ENCODE measurements at places on chromosomes 2 and 18.

DNA sequence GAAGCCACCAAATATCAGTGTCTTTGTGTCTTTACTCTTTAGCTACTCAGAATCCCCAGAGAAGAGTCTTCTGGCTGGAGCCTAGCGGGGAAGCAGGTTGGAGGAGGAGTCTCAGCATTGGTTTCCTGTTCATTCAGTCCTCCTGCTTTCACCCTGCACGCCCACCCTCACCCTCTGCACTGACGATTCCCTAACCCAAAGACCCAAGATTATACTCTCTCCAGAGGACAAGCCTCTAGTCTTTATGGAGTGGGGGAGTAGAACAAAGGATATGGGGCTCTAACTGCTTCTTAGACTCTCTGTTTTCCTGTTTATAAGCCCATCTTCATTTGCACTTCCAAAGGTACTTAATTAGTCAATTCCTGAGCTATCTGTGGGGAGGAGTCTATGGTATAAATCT is 338.8 kb downstream of the AGPS start:
- no peak for DNase-seq

- no peak for DNase-seq
These were observed 175.9 kb downstream of the DYSF start for GRCh38 chr2:71629273-71629672.

GRCh38 chr2:239663364-239663924 is 262.6 kb upstream of the HDAC4 start:
- no peak for DNase-seq

DNA sequence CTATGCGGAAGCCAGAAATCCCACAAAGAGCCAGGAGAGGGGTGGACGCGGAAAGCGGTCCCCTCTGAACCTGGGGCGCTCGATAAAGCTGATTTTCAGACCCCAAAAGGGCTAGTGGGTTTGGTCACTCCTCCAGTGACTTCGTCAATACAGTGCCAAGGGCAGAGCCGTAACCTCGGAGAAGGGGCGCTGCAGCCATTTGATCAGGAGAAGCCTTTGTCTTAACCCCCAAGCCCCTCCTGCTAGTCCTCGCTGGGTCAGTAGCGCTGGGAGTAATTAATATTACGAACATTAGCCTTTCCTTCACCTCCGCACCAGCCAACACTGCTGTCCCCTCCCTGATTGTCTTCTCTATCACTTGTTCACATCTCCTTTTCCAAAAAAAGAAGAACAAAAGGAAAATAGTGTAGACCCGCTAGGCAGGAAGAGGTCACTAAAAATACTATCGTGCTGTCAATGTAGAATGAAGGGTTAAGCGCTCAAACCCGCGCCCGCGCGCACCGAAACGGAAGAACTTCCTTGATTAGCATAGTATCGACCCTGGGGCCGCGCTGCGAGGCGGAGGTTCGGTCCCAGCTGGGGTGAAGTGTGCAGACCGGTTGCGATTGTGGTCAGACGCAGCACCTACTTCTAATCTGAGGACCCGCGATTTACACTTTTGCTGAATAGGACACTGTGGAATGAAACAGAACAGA is 63.2 kb upstream of the MAPRE2 start:
- DNase-seq, result no peak

GRCh38 chr2:25794544-25795276 is 83.6 kb downstream of the ASXL2 start:
- no peak for DNase-seq

DNA sequence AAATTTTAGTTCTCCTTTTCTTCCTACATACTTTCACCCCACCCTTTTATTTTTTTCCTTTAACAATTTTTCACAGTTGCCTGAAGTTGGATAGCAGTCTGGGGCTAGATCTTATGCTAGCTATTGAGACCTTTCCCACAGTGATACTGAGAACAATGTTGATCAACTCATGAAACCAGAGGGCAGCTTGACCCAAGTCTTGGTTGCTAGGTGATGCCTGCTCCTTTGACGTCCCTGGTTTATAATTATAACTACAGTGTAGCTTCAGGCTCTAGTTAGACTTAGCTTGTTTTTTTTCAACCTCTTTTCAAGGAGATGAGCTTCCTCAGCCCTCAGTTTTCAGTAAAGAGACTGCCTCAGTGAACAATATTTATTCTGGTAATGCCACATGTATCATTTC is 648.5 kb downstream of the IRS1 start:
- DNase-seq, result no peak

- DNase-seq, result no peak
These were observed 240.8 kb downstream of the BCL11A start for GRCh38 chr2:60312618-60313017.

GRCh38 chr2:151851761-151852160 is 23.5 kb upstream of the ARL5A start:
- DNase-seq, result no peak

DNA sequence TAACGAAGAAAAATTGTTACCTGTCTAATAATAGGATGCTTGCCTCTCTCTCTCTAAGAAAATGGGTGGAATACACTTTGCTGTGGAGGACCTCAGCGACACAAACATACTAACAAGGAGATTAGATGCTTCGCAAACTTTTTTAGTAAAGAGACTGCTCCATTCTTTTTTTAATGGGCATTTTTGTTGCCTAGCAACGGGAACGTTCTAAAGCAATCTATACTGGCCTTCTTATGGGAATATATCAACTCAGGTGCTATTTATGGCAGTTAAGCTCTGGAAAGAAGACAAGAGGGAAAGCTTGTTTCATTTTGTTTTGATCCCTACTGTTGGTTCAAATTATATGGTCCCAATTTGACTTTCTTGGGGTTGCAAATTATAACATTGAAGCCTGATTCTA is 86.8 kb upstream of the CBLN2 start:
- no peak for DNase-seq

- DNase-seq, result no peak
These were observed 25.7 kb downstream of the RAPGEF4 start for GRCh38 chr2:172761306-172761705.

DNA sequence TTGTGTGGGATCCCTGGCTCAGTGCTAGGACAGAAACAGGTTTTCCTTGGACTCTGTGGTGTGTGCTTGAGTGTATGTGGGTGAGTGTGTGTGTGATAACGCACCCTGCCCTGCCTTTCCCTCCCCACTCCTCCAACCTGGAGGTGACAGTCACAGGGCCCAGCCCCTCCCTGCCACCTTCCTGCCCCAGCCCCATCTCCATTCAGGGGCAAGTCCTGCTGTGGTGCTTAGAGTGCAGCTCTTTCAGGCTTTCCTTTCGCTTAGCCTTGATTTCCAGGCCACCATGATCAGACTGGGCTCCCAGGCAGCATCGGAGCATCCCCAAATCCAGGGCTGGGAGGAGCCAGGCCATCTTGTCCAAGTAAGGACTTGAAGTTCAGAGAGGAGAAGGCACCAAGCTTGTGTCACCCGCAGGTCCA is 185.2 kb downstream of the ZFP36L2 start:
- DNase-seq, result peak; percentile 46

GRCh38 chr2:48238381-48238780 is 291.6 kb upstream of the STON1 start:
- DNase-seq, result no peak

- no peak for DNase-seq
These were observed 1.2 kb downstream of the TGOLN2 start for GRCh38 chr2:85326406-85327159.

GRCh38 chr2:170651624-170652325 is 63.4 kb upstream of the SP5 start:
- DNase-seq, result no peak

GRCh38 chr18:31680831-31681568 is 3.4 kb downstream of the B4GALT6 start:
- no peak for DNase-seq

GRCh38 chr2:151673016-151673415 is 61.3 kb downstream of the NEB start:
- no peak for DNase-seq

GRCh38 chr2:43217228-43218154 is 8.9 kb downstream of the ZFP36L2 start:
- no peak for DNase-seq

GRCh38 chr2:100791936-100792308 is 28.0 kb upstream of the NPAS2 start:
- DNase-seq, result no peak

DNA sequence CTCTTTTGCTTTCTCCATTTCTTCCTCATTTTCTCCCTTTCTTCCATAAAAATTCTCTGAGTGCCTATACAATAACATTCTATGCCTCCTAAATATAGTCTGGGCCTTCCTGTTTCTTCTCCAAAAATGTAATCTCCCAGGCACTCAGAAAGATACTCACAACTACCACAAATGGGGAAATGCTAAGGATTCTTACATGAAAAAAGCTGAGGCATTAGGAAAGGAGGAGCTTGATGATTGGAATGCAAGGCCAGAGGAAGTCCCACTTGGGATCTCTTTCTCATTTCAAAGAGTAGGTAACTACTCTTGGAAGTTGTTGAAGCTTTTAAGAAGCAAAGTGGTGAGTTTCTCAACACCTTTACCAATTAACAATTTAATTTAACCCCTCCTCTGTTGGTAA is 3.4 kb downstream of the VSNL1 start:
- DNase-seq, result no peak

GRCh38 chr18:54911551-54911950 is 47.7 kb downstream of the CCDC68 start:
- no peak for DNase-seq

DNA sequence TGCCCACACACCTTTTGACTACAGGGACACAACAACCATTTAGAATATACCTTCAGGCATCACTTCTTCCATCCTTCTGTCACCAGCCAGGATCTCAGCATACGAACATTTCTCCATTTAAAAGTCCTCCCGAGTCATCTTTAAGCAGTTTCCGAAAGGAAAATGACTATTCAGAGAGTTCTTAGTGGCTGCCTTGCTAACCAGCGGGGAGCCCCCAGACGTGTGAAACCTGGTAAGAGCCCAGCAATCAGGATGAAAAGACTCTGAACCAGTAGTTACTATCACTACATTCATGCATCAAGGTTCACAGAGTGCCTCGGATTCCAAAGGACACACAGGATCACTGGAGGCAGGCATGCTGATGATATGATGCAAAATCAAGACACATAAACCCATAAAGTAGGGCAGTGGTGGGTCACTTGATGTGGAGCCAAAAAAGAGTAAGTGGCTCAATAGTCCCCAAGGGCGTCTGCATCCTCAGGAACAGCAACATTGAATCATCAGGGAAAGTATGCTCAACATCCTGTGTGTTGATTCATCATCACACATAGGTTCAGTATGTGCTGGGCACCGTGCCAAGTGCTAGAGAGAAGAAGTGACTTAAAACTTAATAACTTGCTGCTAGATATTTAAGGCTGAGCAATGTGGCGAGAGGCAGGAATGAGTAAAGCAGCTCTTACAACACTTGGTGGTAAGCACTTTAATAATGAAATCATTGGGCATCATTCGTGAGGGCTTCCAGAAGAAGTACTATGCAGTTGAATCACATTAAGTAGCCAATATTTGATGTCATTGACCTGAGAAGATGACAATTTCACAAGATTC is 4.4 kb downstream of the CCL20 start:
- peak; percentile 83 for DNase-seq

GRCh38 chr2:25105336-25106085 is 62.9 kb downstream of the POMC start:
- no peak for DNase-seq

- DNase-seq, result no peak
These were observed 127.4 kb downstream of the GBX2 start for GRCh38 chr2:236040600-236041328.

GRCh38 chr2:24410976-24411375 is 50.6 kb upstream of the ITSN2 start:
- no peak for DNase-seq

- no peak for DNase-seq
These were observed 1.3 kb downstream of the RNPEPL1 start for GRCh38 chr2:240569523-240569997.

DNA sequence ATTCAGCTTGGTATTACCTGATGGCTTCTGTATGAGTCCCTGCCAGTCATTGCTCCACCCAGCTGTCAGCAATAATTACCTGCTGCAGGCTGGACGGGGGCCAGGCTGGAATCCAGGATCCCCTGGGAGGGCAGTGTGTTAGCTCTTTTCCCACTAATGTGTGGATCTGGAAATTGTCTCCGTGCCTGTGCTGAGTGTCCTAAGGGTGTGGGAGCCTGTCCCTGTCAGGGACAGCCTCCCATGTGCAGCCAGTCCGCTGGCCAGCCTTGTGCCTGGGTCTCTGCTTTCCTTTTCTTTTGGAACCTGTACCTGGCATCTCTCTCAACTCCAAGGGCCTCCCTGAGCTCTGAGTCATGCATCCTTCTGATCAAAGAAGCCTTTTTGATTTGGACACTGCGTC is 107.2 kb upstream of the SPRED2 start:
- no peak for DNase-seq

DNA sequence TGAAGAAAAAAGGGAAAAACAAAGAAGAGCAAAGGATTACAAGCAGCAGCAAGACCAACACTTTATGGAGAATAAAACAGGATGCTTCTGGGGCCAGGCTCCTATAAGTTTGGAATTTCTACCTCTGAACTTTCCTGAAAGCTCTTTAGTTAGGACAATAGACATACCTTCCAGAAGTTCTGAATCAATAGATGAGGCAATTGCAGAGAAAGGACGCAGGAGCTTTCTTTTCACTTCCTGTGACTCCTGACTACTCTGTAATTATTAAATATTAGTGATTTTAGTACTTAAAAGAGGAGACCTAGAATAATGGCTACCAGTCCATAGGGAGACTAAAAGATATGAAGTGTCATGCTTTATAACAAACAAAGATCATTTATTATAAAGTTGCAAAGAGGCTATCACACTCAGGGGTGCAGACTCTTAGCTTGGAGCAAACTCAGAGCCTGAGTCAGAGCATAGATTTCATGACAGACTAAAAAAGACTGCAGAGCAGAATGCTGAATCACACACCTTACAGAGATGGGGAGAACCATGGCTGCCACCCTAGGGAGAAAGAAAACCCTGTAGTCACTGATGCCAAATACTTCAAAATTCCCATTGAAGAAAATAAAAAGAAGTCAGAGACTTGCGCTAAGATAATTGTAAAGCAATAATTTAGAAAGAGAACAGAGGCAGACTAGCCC is 52.5 kb upstream of the FAM136A start:
- no peak for DNase-seq

DNA sequence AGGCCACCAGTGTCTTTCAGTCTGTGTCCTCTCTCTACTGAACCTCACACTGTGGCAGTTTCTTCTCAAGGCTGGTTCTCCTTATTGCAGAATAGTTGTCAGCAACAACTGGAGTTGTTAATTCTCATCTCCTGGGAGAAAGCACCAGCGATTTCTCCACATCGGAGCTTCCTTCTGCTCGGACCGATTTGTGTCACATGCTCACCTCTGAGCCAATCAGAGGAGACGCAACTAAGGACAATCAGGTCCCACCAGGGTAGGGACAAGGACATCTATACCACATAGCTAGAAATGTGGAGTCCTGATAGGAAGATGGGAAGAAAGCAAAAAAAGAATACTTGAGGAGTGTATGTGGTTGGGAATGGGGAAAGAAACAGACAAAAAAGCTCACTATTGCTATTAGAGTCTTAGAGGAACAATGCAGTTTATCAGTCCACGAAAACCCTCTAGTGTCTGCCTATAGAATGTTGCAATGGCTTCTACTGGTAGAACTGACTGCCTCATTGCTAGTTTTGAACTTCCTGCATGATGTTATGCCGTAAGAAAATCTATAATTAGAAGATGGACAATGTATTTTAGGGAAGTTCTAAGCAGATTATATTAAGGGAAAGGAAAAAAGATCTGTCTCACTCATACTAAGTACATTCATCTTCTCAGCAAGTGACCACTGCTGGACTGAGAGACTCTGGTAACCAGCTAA is 169.7 kb downstream of the CDCA7 start:
- DNase-seq, result no peak

Data from sciatic nerve (tissue), 2 donors.